Natural killer cell (primary cell): ENCODE measurements at places on chromosomes 4 and X.

DNA sequence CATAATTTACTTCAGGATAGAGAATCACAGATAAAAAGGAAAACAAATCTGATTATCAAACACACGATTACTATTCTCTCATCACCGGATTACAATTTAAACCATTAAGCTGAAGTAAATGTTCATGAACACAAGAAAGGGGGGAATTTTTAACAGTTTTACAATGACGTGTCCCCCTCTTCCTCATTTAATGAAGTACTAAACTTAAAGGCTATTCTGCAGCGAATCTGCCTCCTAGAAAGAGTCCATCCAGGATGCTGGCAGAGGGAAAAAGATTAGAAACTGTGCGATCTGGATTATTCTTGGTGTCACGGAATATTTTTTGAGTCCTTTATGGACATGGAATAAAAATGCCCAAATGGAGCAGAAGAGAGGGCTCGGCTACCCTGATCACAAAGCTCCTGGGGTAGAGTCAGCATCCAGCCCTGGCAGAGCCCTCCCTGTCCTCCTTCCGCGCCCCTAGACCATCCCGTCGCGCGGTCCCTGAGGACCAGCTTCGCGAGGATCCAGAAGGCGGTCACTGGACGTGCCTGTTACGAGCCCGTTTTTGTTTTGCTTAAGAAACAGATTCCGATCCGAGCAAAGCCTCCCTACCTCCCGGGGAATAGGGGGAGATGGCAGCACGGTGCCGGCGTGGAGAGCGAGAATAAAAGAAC is 1.2 kb downstream of the ELF2 start:
- DNase-seq: no peak

DNA sequence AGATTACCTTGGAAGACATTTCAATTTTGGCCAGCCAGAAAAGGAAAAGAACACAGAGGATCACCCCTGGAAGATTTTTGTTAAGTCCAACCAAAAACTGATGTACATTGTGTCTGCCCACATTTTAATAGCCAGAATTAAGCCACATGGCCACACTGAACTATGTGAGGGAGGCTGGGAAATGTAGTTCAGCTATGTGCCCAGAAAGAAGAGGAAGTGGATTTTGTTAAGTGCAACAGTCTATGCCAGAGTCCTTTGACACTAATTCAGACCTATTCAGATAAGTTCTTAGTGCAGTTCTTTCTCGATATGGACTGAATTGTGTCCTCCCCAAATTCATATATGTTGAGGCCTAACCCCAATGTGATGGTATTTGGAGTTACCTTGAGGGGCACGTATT is 18.4 kb downstream of the PRPS1 start:
- no peak for DNase-seq

GRCh38 chr4:150206954-150207353 is 128.7 kb downstream of the DCLK2 start:
- DNase-seq: no peak

- DNase-seq: no peak
Observed at GRCh38 chrX:14084466-14084865, 54.8 kb upstream of the GEMIN8 start.

- DNase-seq: no peak
Observed at GRCh38 chr4:8612646-8613045, 20.1 kb downstream of the CPZ start.

- no peak for DNase-seq
Observed at GRCh38 chr4:7898385-7898784, 41.3 kb downstream of the AFAP1 start.

- DNase-seq: no peak
Observed at GRCh38 chr4:151304226-151304625, 21.2 kb downstream of the SH3D19 start.

DNA sequence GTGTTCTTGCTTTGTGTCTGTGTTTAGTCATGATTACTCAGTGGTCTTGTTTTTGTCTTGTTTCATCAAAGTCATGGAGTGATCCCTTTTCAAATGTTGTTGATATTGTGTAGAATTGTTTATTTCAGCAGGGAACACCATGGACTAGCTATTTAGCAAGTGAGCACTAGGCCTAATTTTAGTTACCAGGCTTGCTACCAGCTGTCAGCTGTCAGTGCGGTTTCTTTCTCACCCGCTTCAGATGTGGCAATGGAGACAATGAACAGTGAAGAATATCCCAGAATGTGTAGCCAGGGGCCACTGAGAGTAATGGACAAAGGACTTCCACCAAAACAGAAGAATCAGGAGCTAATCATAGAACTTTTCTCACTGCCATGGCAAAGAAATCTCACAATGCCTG is 432.8 kb upstream of the FMR1 start:
- no peak for DNase-seq

DNA sequence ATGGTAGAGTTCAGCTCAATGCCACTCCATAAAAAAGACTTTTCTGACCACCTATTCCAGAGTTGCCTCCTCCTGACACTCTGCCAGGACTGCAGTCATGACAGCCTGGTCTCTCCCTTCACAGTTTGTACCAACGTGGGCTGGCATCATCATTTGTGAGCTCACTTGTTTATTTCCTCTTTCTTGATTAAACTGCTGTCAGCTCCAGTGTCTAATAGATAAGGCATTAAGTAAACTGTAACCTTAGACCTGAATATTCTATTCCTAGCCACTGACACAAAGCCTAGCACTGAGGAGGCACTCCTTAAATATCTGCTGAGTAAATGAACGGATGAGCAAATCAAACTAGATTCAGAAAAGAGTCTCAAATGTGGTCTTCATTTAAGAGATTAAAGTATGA is 48.7 kb downstream of the DDX60 start:
- DNase-seq: no peak

DNA sequence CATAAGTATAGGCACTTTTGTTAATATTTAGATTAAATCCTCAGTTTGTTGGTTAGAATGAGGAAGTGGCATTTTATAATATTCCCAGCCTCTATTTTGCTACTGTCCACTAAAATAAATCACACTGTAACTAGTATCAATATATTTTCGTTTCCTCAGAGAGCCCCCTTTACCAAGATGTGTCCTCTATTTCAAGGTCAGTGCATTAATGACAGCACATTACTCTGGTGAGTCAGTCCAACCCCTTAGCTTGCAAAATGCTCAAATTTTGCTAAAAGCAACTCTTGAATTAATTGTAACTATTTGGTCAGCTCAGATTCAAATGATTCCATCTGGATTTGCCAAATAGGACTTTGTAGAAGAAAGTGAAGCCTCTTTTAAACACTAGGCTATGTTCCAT is 199.3 kb downstream of the PDHA2 start:
- DNase-seq: no peak

DNA sequence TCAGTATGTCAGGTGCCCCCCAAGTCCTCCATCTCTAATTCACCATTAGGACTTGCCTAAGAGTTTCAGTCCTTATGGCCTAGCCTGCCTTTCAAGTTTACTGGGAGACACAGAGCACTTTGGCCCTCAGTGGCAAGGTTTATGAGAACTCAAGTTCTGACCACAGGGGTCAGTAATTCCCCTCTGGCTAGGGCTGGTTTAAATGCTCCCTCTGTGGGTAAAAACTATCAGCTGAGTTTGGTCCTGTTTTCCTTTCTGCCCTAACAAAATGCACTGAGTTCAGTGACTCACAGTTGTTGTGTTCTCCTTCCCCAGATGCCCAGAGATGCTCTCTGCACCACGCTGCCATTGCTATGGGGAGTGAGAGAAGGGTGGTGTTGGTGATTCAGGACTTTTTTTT is 163.2 kb downstream of the RELL1 start:
- DNase-seq: no peak

DNA sequence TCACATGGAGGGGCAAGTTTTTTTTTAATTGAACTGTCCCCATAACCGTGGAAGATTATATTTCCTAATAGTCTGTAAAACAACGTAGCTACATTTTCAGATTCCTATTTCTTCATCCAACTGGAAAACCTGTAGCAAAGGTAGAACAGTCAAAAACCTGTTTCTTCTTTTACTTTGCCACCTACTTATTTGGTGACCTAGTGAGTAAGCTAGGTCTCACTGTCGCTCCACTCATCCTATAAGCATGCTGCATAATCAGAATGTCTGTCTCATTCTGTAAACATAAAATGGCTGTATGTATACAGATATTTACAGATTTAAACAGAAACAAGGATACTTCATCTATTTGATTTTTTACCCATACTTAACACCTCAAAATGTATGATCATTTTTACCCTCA is 20.4 kb downstream of the MAML3 start:
- DNase-seq: no peak

GRCh38 chr4:147136751-147137150 is 191.1 kb upstream of the TTC29 start:
- no peak for DNase-seq

DNA sequence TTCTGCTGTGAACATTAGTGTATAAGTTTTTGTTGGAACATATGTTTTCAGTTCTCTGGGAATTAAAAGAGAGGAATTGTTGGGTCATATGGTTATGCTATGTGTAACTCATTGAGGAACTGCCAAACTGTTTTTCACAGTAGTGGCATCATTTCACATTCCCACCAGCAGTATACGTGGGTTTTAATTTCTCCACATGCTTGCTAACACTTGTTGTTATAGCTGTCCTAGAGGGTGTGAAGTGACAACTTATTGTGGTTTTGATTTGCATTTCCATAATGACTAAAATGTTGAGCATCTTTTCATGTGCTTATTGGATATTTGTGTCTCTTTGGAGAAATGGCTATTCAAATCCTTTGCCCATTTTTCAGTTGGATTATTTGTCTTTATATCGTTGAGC is 13.7 kb downstream of the APELA start:
- DNase-seq: no peak

DNA sequence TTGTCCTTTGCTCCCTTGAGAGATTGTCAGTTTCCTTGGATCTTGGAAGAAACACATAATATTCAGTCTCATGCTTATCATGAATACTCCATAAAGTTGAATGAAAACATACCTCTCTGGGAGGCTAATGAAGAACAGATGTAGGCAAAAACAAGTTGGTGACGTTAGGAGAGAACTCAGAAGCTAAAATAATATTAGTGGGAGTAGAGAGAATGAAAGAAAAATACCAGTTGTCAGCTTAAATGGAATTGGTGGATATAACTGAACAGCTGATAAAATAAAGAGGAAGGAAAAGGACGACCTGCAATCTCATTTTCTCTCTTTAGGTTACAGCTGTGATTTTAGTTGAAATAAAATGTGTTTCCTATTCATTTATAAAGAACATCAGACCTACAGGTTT is 124.8 kb downstream of the SNCA start:
- no peak for DNase-seq

DNA sequence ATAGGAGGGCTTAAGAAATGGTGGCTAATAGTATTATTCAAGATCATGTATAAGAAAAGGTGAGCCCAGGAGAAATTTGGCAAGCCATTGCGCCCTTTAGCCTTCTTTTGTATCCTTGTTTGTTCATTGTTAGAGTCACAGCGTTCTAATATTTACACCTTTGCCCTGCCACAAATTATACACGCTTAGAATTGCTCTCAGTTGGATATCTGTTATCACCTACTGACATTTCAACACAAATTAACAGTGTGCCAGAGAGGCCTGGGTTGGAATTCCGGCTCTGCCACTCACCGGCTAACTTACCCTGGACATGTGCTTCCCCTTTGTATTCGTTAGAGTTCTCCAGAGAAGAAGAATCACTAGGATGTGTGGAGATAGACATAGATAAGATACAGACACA is 148.7 kb upstream of the KIT start:
- DNase-seq: no peak

DNA sequence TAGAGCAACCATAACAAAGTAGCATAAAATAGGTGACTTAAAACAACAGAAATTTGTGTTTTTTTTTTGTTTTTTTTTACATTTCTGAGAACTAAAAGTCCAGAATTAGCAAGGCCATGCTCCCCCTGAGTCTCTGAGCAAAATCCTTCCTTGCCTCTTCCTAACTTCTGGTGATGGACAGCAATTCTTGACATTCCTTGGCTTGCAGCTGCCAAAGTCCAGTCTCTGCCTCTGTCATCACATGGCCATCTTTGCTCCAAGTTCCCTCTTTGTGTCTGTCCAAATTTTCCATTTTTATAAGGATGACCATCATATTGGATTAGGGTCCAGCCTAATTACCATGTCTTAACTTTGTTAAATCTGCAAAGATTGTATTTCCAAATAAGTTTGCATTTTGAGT is 407.2 kb downstream of the PDHA2 start:
- DNase-seq: no peak

DNA sequence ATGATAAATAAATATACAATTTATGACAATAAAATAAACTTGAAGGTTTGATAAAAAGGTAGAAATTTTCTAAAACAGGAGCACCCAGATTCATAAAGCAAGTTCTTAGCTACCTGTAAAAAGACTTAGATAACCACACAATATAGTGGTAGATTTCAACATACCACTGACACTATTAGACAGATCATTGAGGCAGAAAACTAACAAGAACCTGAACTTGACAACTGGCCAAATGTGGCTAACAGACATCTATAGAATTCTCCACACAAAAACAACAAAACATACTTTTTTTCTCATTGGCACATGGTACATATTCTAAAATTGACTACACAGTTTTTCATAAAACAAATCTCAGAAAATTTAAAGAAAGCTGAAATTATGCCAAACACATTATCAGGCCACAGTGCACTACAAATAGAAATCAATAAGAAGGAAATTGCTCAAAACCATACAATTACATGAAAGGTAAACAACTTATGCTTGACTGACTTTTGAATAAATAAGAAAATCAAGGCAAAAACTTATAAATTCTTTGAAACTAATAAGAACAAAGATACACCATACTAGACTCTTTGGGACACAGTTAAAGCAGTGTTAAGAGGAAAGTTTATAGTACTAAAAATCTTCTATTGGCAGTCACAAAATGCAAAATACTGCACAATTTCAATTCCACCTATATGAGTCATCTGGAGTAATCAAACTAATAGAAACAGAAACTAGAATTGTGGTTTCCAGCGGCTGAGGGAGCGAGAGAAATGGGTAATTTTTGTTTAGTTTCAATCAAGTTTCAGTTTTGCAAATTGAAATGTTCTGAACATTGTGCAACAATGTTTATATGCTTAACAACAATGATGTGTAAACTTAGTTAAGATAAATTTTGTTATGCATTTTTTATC is 925.6 kb downstream of the SH3BGRL start:
- DNase-seq: peak; percentile 46

GRCh38 chrX:148069759-148070503 is 88.8 kb downstream of the FMR1NB start:
- DNase-seq: no peak

- no peak for DNase-seq
Observed at GRCh38 chr4:52873191-52873590, 11.1 kb downstream of the RASL11B start.

- no peak for DNase-seq
Observed at GRCh38 chrX:81308086-81308829, 106.4 kb downstream of the SH3BGRL start.

DNA sequence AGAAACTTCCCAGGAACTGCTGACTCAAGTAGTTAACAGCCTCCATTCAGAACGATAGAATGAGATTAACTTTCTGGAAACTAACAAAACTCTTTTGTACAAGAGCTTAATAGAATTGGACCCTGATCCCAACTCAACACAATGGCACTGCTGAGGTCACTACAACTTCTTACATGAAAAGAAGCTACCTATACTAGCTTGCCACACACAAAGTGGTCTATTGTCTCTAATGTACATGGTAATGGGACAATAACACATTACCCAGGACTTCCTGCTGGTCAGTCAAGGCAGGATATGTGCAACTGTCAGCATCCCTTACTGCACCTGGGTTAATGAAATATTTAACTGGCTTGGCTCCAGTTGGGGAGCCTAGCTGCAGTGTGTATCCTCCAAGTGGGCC is 56.2 kb downstream of the BRCC3 start:
- DNase-seq: no peak
